ENCODE measurements at places on chromosomes 16 and 17.

- DNase-seq, result no peak
Observed at GRCh38 chr16:17938546-17938945, 398.0 kb downstream of the NPIPA8 start.

GRCh38 chr16:60127196-60127595 is 1393.1 kb upstream of the GOT2 start:
- no peak for DNase-seq

- DNase-seq, result no peak
Observed at GRCh38 chr17:4913994-4914393, 11.1 kb upstream of the CHRNE start.

GRCh38 chr17:7295230-7296180 is 1.1 kb upstream of the YBX2 start:
- DNase-seq, result no peak

GRCh38 chr16:56477096-56477878 is 25.9 kb downstream of the OGFOD1 start:
- no peak for DNase-seq

GRCh38 chr17:21282231-21282630 is 2.3 kb upstream of the MAP2K3 start:
- DNase-seq, result no peak

DNA sequence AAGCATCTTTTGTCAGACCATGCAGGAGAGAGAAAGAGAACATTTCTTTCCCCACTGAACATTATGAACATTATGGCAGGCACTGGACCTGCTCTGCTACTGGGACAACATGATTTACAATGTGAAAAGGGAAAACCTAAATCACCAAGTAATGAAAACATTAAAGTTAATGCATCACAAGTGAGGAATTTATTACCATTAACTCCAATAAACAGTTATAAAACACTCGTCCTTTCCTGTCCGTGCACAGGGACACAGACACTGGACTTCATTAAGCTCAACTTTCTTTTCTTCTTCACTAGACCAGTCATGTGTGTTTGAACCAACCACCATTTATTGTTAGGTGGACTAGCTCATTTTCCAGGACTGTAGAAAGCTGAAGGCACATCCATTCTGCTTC is 95.4 kb downstream of the SNX11 start:
- DNase-seq, result no peak

GRCh38 chr17:6286233-6286632 is 148.7 kb downstream of the AIPL1 start:
- DNase-seq, result no peak

GRCh38 chr16:11047939-11048800 is 103.8 kb downstream of the CLEC16A start:
- no peak for DNase-seq
